ENCODE measurements at places on chromosomes 7 and 10.

DNA sequence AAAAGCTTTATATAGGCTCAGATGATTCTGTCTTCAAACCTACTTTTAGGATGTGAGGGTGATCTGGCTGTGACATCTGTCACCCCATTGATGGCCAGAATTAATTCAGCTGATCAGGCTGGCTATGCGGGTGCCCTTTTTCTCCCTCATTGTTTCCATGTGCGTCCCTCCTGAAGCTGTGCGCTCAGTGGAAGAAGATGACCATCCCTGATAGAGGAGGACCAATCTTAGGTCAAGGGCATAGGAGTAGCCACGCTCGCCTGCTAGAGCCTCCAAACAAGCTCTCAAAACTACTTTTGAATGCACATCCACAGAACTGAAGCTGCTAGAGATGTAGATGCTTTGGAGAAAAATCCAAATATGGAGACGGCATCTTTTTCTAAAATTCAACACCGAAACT lies 48.7 kb downstream of the MYPN start:
- DNase-seq, result no peak

DNA sequence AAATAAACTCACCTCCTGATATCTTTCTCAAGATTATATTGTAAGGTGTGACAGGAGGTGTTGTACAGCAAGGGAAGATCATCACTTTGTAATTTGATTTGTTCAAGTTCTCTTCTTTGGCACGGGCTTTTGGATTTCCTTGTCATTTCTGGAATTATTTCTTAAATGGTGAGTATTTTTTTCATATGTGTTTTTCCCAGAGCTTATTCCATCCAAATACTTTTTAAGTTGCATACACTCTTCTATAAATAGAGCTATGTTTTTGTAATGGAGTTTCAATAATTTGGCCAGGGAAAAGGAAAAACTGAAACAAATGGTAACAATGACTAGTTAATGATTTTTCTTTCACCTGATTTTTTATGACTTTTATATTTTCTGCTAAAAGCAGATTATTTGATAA lies 92.5 kb downstream of the CFAP58 start:
- no peak for DNase-seq

DNA sequence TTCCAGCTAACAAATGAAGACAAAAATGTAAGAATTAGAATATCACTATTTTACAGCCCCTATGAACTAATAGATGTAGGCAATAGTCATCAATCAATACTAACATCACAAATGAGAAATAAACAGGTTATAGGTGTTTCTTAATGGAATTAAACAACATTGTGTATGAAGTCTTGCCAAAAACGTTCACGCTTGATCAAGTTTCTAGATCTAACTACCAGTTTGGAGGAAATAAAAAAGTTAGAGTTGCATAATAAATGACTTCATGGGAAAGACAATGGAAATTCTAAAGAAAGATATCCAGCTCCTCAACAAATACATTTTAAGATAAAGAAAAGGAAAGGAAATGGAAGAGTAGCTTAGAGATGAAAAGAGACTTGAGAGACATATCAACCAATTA lies 19.7 kb downstream of the TAC1 start:
- DNase-seq, result no peak

- no peak for DNase-seq
These were observed 25.1 kb downstream of the CYP26A1 start for GRCh38 chr10:93098816-93099215.

DNA sequence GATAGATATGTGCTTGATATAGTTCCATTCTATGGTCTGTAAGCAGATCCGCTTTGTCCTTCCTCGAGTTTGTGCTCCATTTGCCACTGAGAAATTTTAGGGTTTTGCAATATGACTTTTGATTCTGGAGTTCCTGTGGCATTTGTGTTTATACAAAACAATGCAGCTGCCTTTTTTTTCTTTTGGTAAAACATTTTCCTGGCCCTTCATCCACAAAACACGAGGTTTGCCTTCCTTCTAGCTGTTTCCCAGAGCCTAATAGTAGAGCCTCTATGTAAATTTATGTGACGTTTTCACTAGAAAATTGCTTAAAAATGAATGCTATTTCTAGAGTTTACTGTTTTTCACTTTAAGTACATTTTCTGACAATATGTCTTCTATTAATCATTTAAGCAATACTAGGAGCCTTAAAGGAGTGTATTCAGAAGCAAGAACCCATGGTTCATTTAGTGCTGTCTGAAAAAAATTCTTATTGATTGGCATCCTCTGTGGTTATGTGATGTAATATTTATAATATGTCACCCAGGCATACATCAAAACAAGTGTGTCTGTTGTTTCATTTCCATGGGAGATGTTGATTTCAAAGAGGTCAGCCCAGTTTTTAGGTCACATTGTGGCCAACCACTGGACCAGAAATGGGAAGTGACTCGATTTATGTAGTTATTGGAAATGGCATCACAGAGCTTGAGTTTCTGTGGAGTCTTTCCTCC lies 618.3 kb downstream of the LRMDA start:
- no peak for DNase-seq

GRCh38 chr10:51000976-51001375 lies 73.3 kb upstream of the PRKG1 start:
- no peak for DNase-seq

DNA sequence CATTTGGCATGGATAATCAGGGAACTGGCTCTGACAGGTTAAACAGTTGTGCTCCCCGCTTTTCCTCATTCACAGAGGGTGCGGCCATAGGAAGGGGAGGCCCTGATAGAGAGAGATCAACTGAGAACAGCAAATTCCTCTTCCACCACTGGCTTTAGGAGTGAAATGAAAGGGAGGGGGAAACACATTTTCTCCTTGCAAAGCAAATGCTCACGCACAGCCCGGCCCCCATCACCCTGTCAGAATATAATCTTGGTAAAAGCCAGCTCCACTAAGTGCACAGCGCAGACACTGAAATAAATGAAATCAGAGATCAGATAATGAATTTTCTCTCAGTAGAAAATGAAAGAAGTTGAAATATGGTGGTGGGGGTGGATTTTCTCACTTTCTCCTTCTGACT lies 187.2 kb downstream of the GLI3 start:
- DNase-seq, result no peak
